ENCODE measurements at places on chromosomes 5 and 9.

DNA sequence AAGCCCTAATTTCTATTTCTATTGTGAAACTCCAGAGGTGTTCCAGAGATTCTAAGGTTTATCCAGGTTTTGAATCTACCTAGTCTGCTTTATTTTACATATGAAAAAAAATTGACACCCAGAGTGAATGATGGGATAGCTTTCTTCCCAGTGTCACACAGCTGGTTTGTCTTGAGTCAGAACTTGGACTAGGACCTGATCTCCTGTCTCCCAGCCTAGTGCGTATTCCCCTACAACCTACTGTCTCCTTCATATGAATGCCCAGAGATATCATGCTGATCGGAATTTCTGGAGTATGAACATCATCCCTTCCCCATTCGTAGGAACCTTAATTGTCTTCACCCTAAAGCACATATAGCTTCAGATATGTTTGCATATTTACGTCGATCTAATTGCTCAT is 524.2 kb downstream of the SPATA31D1 start:
- DNase-seq, result no peak

GRCh38 chr9:131337131-131337848 is 47.8 kb downstream of the PLPP7 start:
- no peak for DNase-seq

- no peak for DNase-seq
Measured at GRCh38 chr9:124180557-124180956, 77.2 kb upstream of the NEK6 start.

DNA sequence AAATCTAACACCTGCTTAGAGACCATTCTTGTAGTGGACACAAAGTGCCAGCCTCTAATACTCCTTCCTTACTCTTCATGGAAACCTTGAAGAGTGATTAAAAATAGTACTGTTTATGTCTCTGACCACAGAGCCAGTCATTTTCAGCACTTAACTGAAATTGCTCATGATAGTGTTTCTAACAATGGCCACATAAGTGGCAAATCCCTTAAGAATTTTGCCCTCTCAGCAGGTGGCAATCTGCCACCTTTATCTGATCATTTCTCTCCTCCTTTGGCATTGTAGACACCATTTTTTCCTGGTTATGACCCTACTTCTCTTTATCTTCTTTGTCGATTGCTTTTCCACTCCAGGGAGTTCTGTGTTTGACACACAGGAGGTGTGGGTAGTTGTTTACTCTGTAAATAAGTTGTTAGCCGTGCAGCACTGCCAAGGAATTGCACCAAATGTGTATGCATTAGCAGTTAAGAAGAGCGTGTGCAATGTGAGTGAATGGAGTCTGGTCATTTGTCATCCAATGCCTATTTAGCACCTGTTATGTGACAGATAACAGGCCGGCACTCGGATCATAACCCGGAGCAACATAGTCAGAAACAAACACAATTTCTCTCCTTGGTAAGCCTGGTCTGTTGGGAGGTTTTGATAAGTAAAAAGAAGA is 36.8 kb upstream of the STARD4 start:
- DNase-seq, result no peak

DNA sequence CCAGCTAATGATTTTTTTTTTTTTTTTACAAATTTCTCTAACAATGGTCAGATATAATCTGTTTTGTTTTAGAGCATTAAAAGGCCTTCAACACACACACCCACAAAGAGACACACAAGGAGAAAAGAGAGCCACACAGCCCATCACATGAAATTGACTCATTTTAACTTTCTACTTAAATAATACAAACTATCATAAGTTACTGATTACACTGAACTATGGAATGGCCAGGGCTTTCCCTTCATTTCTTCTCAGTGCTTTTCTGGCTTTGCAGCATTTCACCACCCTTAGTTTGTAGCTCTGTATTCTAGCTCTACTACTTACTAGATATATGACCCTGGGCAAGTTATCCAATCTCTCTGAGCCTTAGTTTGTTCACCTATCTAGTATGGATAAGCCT is 13.2 kb downstream of the REEP5 start:
- no peak for DNase-seq

- no peak for DNase-seq
Measured at GRCh38 chr5:147303251-147303650, 68.4 kb downstream of the STK32A start.

- no peak for DNase-seq
Measured at GRCh38 chr9:20111173-20111843, 322.5 kb upstream of the SLC24A2 start.

DNA sequence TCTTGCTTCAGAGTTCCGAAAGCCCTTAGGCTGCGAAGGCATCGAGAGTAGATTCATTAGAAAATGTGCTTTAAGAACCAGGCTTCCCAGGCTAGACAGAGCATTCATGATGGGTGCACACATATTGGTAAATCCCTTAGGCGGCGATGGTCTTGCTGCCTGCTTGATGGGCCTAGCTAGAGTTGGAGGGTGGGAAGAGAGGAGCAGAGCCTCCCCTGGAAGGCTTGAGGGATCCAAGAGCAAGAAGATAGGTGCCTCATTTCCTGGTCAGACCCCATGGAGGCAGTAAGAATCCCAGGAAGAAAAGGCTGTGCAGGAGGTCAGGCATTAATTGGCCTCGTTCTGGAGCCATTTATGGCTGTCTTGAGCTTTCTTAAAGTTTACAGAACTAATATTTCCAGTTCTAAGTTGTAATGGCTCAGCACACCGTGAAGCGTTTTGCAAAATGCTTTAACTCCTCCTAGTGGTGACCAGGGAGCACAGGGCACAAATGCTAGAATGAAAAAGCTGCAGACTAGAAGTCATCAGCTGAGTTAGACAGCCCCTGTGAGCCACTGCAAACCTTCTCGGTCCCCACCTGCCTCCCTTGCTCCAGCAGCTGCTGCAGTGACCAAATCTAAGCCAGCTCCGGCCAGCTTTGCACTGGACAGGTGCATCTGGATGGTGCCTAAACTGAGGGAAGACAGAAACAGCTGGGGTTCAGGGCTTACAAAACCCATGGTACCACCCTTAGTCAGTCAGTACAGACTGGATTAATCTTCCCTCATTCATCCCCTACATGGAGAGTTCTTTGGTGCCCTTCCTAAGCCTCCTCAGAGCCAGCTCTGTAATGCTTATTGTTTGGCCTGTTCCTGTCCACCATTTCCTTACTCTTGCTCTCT is 14.7 kb downstream of the SLC45A2 start:
- peak; percentile 68 for DNase-seq

DNA sequence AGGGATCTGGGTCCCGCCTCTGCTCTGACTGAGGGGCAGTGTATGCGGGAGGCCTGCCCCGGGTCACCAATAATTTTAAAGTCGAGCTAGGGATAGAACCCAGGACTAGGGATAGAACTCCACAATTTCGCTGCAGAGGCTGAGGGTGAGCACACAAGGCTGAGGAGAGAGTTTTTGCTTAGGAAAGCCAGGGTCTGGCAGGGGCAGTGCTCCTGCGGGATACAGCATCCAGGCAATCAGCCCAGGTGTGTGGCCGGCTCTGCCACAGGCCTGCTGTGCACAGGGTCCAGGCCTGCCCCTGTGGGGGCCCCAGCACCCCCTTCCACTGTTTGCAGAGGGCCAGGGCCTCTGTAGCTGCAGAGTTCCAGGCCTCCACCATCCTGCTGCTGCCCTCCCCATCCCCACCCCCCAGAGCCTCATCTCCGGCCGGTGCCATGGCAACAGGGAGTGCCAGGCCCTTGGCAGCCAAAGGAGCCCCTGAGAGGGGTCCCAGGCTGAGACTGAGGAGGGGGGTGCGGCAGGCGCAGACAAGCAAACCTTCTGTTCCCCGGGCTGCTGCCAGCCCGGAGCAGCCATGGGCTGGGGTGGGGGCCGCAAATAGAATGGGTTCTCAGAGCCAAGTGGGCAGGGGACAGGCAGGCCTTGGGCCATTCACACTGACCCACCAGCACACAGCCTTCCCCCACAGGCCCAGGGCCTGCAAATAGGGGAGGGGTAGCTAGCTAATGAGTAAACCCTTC is 8.6 kb downstream of the PDGFRB start:
- DNase-seq, result no peak

GRCh38 chr5:34709861-34710673 is 53.9 kb downstream of the RAI14 start:
- no peak for DNase-seq

- DNase-seq, result no peak
Measured at GRCh38 chr9:99071313-99072039, 33.4 kb upstream of the TGFBR1 start.

DNA sequence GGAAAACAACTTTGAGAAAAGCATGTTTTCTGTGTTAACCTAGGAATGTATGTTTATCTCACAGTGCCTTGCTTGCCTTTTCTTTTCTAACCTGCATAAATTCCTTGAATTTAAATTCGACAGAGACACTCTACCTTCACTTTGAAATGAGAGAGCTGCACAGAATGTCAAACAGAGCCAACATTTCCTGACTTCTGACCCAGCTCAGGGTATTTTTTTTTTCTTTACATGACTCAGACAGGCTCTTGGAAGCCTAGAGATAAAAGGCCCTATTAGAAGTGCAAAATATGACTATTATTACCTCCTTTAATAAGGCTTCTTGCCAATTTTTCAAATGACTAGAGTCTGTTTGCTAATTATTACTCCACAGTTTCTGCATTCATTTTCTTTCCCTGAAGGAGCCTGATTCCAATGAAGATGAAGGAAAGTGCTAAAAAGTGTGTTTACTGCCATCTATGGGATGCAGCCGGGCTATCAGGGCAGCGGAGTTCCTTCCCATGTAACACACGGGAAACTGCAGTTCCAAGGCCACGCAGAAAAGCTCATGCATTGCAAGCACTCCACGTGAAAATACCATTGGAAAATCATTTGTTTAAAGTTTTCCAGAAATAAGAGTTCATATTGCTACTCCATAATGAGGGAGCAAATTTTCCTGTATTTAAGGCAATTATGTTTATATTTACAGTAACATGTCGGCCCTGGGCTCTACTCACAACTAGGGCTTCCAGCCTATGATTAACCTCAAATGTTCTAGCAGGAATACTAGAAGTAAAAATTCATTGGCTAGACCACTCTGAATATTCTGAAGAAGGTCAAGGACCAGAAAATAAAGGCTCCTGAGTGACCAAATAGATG is 485.6 kb downstream of the ZSWIM6 start:
- DNase-seq, result no peak

- DNase-seq, result no peak
Measured at GRCh38 chr5:5126444-5126843, 13.7 kb upstream of the ADAMTS16 start.

DNA sequence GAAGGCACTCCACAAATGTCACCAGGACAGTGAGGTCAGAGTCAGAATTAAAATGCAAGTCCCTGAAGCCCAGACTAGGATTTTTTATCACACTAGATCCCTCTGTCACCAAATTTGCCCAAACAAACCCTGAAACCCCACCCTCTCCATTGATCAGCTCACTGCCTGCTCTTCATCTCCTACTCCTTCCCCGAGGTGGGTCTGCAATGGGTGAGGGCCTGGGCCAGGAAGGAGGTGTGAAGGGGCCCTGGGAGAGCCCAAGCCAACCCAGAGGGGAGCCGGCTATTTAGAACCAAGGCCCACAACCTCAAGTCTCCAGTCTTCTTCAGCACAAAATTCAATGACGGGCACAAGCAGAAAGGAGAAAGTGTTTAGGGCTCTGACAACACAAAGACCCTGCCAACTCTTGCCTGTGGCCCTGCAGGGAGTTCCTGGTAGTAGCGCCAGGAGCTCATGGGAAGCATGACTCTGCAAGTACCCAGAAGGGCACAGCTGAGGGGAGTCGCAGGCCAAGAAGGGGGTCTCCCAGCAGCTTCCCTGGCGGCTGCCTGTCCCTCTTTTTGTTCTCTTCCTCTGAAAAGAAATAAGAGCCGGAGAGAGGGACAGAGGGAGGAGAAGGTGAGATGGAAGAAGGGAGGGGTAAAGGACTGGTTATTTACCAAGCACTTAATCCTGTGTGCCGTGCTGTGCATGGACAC is 5.5 kb downstream of the FOXI1 start:
- no peak for DNase-seq

GRCh38 chr5:104612005-104612404 is 1049.4 kb upstream of the NUDT12 start:
- no peak for DNase-seq

- DNase-seq, result no peak
Measured at GRCh38 chr9:4746278-4747030, 5.5 kb upstream of the AK3 start.

GRCh38 chr9:7784472-7784871 is 15.1 kb downstream of the DMAC1 start:
- DNase-seq, result no peak

Measured in 8988T (cell line).